Stimulated activated naive CD8-positive, alpha-beta T cell treated with anti-CD3 and anti-CD28 coated beads, Interleukin-15, Interleukin-2, amounts not matched to agents 100 U/mL and 50 U/mL, for 24 hours (primary cell): ENCODE measurements at places on chromosomes 3 and 15.

DNA sequence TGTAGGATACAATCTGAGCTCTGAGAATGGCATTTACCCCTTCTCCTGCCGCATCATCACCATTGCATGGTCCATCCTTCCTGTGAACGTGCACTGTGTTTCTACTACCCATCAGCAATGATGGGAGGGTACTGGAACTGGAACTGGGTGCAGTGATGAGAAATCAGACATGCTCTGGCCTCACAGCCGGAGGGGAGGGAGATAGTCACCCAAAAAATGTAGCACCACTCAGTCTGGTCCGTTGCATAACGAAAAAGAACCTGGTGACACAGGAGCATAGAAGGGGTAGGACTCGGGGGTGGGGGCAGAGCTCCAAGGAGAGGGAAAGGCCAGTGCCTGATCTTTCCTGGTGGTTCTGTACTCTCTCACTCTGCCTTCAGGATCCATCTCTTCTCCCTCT lies 205.0 kb downstream of the RPLP1 start:
- no peak for DNase-seq

DNA sequence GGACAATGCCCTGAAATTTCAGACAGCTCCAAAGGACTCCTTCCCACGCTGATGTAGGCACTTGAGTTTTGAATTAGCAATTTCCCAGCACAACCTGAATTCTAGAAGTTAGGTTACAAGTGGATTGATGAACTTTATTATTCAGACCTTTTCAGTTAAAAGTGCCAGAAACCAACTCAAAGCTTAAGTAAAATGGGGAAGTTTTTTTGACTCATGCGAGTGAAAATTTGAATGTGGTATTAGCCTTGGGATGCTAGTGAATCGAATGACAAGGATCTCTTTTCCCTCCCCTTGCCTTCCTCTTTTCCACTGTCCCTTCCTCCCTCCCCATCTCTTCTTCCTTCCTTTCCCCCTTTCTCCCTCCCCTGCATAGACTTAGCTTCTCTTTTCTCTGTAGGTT lies 295.1 kb upstream of the PROK2 start:
- DNase-seq: no peak

- no peak for DNase-seq
These were observed 10.2 kb upstream of the HHATL start for GRCh38 chr3:42712688-42713372.

- DNase-seq: peak; percentile 51
These were observed 513 bp downstream of the VGLL4 start for GRCh38 chr3:11643201-11643603.

DNA sequence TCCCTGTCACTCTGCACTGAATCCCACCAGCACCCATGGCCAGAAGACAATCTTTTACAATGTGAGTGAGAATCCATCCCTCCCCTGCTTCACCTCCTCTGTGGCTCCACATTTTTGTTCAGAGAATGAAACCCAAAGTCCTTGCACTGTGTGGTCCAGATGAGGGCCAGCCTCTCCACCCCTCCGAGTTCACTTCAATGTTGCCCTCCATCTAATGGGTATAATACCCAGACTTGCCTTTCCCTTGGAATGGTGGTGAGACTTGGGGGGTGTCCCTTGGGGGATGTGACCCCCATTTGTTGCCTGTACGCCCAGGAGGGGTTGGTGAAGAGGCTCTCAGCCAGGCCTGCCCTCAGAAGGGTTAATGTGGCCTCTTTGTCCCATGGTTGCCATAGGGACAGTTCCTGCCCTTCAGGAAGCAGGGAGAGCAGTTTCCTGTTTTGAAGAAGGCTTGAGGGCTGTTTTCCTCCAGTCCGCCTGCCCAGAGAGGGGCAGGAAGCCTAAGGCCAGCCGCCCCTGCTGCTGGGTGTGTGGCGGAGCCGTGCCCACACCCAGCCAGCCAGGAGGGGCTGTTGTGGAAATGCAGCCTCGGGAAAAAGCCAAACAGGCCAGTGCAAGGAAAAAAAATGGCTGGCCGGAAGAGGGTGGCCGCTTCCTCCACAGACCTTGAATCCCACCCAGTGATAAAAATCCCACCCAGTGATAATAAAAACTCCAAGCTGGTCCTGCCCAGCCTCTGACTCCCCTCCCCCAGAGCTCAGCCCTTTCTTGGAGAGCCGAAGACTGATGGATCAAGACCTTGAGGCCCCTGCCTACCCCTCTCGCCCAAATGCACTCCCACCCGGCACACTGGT lies 14.6 kb upstream of the FGD5 start:
- DNase-seq: no peak

DNA sequence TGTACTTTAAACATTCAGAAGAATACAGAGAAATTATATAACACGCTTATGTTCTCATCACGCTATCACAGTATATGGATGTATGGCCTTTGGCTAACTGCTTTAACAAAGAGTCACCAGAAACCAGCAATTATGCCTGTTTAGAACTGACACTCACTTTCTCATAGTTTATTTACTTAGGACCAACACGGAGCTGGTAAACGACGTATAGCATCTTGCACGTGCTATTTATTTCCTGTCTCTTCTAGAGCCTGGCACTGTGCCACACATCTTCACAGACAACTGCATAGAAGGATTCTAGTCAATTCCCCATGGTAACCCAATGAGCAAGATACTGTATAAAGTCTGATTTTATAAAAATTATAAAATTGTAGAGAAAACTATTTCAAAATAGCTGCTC lies 43.6 kb downstream of the TBC1D2B start:
- no peak for DNase-seq

GRCh38 chr3:134563601-134564000 lies 77.7 kb downstream of the CEP63 start:
- no peak for DNase-seq

- DNase-seq: no peak
These were observed 150.1 kb downstream of the SLCO3A1 start for GRCh38 chr15:92003515-92004067.

DNA sequence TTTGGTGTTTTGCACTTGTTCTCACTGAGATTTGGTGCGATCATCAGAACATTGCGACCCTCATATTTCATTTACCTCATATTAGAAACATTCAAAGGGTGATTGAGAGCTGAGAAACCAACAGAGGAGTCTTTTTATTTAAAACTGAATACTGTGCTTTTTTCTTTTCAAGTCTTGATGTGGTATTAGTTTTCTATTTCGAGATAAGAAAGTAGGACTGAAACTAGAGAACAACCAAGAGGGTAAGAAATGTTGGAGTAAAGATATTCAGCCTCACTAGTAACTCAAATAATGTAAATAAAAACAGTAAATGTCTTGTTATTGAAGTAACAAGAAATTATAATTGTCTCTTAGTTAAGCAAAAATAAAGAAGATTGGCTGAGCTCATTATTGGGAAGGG lies 26.5 kb downstream of the EFHB start:
- DNase-seq: no peak

- DNase-seq: no peak
These were observed 880.8 kb downstream of the ROBO1 start for GRCh38 chr3:78887029-78887428.

GRCh38 chr3:187673012-187673411 lies 2.8 kb upstream of the SST start:
- no peak for DNase-seq

DNA sequence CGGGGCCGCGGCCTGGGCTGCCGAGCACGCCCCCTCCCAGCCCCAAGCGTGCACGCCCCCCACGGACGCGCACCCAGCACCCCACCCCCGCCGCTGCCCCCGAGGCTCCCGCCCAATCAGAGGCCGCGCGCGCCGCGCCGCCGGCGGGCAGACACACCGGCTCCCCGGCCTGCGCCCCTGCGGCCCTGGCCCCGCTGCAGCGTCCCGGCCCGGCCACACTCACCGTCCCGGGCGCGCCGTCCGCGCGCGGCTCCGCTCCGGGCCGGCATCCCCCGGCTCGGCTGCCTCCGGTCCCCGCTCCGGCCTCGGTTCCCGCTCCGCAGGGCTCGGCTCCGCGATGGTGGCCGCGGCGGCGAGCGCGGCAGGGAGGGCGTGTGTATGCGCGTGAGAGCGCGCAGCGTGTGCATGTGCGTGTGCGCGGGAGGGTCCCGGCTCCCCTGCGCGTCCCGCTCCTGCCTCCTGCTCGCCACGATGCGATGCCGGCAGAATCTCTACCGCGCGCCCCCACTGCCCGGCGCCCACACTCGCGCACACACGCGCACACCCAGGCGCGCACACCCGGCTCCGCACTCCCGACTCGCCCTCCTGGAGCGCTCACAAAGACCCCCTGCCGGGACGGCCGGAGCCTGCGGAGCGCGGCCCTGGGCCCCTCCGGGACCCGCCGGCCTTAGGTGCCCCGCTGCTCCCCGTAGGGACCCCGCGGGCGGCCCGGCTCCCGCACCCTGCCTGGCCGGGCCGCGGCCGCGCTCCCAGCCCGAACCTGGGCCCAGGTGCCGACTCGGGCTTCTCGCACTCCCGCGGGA lies 186.5 kb upstream of the LINGO1 start:
- no peak for DNase-seq

- DNase-seq: no peak
These were observed 106.1 kb upstream of the COL8A1 start for GRCh38 chr3:99532246-99532645.

DNA sequence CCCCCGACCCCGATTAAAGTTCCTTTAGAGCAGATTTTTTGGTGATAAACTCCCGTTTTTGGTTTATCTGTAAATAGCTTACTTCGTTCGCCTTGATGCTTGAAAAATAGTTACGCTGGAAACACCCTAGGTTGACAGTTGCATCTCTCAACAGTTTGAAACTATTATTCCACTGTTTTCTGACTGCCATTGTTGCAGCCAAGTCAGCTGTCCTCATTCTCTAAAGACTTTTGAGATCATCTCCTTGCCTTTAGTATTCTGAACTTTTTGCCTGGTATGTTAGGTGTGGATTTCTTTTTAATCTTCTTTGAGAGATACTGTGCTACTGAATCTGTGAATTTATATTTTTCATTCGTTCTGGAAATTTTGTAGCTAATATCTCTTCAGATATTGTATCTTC lies 122.7 kb upstream of the NSMCE3 start:
- no peak for DNase-seq

GRCh38 chr3:134186391-134186790 lies 64.3 kb downstream of the RYK start:
- no peak for DNase-seq

GRCh38 chr3:58973796-58974195 lies 76.0 kb downstream of the CFAP20DC start:
- DNase-seq: no peak

GRCh38 chr3:62830727-62831322 lies 44.4 kb downstream of the CADPS start:
- no peak for DNase-seq

- DNase-seq: no peak
These were observed 590.2 kb upstream of the KCNMB2 start for GRCh38 chr3:177946048-177946447.

DNA sequence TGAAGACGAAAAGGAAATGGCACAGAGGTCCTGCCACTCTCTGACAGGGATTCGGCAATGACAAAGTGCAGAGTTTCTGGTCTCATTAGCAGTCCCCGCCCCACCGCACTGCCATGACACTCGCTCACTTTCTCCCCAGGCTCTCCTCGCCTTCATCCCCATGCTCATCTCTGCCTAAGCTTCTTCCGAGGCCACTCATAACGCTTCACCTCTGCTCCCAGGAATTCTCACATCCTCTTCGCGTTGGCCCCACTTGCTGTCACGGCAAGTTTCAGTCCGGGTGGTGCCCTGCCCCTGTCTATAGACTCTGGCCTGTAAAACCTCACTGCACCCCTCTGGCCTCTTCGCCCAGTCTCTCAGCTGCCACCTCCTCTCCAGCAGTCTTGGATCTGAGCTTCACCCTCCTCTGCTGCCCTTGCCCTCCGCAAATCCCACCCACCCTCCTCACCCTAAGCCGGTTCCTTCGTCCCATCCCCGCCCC lies 654 bp downstream of the RUBCN start:
- peak; percentile 63 for DNase-seq

GRCh38 chr15:94607176-94607654 lies 375.9 kb downstream of the MCTP2 start:
- no peak for DNase-seq

DNA sequence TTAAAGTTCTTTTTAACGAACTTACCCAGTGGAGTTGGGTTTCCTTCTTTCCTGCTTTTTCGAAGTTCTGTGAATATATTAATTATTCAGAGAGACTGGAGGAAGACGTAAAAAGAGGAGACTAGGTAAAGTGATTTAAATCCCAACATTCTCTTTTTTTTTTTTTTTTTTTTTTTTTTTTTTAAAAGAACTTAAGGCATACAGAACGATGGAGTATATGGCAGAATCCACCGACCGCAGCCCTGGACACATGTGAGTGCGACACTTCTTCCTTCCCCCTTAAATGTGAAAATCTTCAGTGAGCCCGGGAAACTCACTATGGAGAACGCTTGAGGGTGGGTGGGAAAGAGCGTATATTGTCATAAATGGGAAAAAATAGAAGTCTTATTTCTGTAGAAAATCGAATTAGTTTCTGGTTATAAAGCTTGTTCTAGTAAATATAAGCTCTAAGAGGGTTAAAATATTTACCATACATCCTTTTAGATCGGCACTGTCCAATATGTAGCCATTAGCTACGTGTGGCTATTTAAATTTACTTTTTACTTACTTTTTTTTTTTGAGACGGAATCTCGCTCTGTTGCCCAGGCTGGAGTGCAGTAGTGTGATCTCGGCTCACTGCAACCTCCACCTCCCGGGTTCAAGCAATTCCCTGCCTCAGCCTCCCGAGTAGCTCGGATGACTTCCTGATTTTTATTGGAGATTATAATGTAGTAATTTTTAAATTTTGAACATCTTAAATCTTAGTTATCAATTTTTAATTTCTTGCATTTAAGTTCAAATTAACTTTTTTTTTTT lies 892 bp downstream of the NMD3 start:
- peak; percentile 10 for DNase-seq

- DNase-seq: no peak
These were observed 195.8 kb downstream of the SHQ1 start for GRCh38 chr3:72652395-72652794.

DNA sequence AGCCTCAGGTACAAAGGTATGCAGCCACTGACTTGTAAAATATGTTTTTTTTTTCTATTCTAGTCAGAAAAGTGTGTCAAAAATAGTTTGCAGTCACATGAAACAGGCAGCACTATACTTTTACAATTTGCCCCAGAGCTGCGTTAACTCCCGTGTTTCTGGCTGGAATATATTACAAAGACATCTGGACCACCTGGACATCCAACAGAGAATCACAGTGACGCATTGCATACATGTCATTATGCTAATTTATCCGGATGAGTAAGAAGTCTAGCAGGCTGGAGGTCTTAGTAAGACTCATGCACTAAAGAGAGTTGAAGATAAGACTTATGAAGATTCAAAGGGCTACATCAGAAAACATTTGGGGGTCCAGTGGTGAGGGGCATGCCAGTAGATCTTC lies 39.2 kb upstream of the STRIT1 start:
- DNase-seq: no peak
